Fibroblast of villous mesenchyme (primary cell): ENCODE measurements at places on chromosomes 5 and 9. TPM values are rescaled to one million over a fixed set of nuclear protein-coding genes. Genes with fewer than 3 reads are reported as not detected.

The HTR4 gene
- total RNA-seq: not detected in 2 replicates

The AGXT2 gene
- under 0.01 TPM in 1 of 2 replicates, not detected in the other for total RNA-seq

- peak; percentile 66 for DNase-seq
Observed at GRCh38 chr9:76371901-76372300, 22.3 kb downstream of the RFK start.

DNA sequence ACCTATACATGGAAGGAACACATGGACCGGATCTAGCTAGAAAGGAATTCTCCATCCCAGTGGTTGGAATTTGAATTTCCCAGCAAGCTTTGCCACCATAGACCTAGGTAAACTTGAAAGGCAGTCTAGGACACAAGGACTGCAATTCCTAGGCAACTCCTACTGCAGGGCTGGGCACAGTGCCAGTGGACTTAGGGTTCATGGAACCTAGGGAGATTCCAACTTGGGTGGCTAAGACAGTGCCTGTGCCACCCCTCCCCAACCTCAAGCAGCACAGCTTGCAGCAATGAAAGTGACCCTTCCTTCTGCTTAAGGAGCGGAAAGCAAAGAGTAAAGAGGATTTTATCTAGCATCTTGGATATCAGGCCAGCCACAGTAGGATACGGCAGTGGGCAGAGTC lies 663.3 kb downstream of the ELAVL2 start:
- no peak for DNase-seq

DNA sequence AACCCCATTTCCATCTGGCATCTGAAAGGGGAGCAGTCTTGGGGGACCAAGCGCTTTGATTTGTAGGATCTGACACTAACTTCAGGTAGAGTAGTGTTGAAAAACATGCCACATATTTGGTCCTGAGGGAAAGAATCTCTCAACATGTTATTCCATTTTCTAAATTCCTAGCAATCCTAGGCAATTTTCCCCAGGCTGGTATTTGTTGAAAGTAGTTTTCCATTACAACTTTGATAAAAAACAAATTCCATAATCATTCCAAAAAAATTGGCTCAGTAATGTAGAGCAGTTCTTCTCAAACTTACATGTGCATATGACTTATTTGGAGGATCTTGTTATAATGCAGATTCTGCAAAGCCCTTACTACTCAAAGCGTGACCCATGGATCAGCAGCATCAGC lies 477.9 kb downstream of the ACTL7B start:
- no peak for DNase-seq

GRCh38 chr9:95666096-95666784 lies 149.5 kb upstream of the PTCH1 start:
- DNase-seq: no peak

DNA sequence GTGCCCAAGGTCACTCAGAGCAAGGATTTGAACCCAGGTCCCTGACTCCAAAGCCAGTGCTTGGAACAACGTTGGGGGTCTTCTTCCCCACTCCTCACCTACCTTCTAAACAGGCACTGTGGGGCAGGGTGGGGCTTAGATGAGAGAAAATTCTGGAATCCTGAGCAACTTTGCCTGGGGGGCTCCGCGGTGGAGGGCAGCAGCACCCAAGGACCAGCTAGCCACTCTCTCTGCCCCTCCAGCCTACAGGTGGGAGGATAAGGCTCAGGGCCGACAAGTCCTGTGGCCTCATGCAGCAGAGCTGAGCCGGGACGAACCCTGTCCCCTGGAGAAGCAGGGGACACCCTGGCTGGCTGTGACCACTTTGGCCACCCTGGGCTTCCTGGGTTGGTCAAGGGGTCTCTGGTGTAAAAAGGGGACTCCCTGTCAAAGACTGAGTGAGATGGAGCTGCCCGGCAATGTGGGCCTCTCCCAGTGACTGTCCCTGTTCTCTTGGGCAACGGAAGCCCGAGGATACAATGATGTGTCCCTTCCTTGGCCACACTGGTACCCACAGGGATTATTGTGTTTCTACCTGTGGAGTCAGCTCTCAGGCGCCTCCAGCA lies 26.5 kb downstream of the CEL start:
- no peak for DNase-seq
